ENCODE measurements at places on chromosomes 2 and 18.

DNA sequence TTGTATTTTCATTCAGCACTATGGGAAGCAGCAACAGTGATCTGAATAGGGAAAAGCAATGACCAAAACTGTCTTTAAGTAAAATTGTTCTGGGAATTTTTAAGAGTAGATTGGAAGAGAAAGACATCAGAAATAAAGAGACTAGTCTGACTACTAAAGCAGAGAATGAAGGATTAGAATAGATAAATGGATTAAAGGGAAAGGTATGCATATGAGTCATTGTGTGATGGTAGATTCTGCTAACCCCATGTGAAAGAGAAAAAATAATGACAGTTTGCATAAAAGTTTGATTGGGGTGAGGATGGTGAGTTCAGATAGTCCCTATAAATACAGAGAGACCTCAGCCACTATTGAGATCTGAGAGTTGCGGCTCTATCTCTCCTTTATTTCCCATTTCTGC lies 139.6 kb upstream of the DCC start:
- DNase-seq = peak; percentile 10

GRCh38 chr2:40178971-40179370 lies 272.9 kb downstream of the SLC8A1 start:
- no peak for DNase-seq

DNA sequence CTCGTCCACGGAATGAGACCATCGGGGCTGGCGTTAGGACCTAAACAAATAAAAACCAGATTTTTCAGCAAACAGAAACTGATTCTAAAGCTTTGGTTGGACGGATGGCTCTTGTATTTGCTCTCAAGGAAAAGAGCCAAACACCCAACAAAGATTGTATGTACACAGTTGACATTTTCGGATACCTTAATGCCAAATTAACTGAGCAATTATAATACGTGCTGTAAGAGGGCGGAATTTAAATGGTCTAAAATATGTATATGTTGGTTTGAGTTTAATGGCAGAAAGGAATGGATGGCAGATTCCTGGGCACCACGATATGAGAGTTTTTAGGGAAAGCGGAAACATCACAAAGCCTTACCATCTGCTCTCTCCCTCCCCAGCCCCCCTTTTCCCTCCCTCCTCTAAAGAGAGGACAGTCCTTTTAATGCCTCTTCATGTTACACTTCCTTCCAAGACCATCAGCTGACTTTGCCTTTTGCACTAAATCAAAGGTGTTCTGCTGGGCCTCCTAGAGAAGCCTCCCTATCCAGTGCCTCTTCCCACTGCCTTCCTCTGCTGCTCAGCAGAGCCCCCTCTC lies 33.3 kb downstream of the STAT1 start:
- DNase-seq = no peak

DNA sequence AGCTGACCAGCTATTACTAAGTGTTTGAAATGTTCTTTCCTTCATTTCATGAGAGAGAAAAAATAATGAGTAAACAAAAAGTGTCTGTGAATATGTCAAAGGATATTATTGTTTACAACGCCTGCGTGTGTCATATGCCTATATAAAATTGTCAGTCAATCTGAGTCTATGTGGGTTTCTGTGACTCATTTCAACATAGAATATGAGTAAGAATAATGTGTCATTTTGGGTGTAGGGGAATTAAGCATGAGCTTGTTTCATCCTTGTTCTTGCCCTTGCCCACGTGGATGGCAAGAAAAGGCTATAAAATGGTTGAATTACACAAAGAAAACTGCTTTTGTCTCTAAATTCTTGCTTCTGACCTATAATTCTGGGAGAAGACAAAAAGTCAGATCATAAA lies 466.0 kb downstream of the PTH2R start:
- no peak for DNase-seq

GRCh38 chr2:234949762-234950434 lies 1.9 kb upstream of the SH3BP4 start:
- DNase-seq = no peak

GRCh38 chr2:109614715-109615636 lies 812 bp downstream of the SOWAHC start:
- peak; percentile 66 for DNase-seq

DNA sequence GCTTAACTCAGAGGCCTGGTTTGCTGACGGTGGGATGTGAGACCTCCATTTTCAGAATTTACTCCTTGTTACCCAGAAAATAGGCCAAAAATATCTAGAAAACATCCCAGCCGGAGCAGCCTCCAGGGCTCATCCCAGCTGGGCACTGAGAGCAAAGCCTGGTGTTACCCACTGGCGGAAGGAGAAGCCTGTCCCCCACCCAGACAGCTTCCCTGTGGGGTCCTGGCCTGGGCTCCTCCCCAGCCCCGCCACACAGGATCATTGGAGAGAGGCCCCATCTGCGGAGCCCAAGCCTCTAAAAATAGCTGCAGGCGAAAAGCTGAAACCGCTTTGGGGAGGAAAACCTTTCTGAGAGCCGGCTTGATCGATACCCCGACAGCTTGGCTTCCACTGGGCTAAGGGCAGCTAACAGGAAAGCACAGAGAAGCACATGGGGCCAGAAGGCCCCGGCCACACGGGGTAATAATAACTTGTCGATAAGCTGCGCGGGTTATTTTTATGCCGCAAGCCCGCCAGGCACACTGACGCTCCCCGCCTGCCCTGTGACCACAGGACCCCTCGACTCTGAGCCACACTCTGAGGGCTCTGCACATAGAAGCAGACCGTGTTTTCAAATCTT lies 26.9 kb upstream of the FAHD2A start:
- DNase-seq = no peak

GRCh38 chr18:59047321-59048047 lies 92.2 kb upstream of the SEC11C start:
- peak; percentile 68 for DNase-seq

DNA sequence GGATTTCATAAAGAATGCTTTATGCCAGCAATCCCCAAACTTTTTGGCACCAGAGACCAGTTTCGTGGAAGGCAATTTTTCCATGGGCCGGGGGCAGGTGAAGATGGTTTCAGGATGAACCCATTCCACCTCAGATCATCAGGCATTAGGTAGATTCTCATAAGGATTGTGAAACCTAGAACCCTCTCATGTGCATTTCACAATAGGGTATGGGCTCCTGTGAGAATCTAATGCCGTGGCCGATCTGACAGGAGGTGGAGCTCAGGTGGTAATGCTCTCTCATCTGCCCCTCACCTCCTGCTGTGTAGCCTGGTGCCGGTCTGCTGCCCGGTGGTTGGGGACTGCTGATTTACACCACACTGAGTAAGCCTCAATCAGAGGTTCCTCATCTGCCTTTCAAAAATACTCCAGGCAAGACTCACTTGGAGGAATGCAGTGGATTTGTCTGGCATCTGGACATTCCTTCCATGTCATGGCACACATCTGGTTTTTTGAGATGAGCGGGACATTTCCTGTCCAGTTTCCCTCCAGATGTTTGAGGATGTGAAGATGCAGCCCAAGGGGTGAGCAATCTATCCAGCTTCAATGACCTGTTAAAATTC lies 185.8 kb downstream of the VAPA start:
- no peak for DNase-seq

- DNase-seq = no peak
Measured at GRCh38 chr2:224952936-224953657, 89.2 kb downstream of the DOCK10 start.

GRCh38 chr2:65813631-65814173 lies 381.3 kb upstream of the SPRED2 start:
- DNase-seq = no peak

GRCh38 chr2:31979018-31979417 lies 31.8 kb downstream of the MEMO1 start:
- no peak for DNase-seq

GRCh38 chr2:30701782-30702181 lies 105.5 kb downstream of the CAPN13 start:
- DNase-seq = no peak

DNA sequence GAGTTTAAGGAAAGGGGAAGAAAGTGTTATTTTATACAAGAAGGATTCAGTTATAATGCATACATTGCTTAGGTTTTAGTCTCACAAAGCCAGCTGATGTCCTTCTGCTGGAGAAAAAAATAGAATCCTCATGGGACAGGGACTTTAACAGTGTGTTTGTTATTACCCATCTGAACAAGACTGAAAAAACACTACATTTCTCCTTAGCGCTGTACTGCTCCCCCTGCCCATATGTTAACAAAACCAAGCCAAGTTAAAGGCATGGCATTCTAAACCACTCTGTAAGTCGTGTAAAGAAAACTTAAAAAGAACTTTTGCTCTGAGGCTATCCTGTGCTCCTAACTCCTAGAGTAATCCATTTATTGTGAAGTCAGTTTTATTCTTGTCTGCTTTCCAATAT lies 102.6 kb upstream of the NYAP2 start:
- DNase-seq = no peak

- no peak for DNase-seq
Measured at GRCh38 chr18:79507076-79507545, 111.4 kb downstream of the NFATC1 start.

Data from NCI-H82 (cell line).